ENCODE measurements at places on chromosomes 2 and 18.

GRCh38 chr2:174877751-174878150 is 113.5 kb upstream of the CHRNA1 start:
- DNase-seq: no peak

GRCh38 chr2:79782576-79783452 is 270.0 kb downstream of the CTNNA2 start:
- DNase-seq: no peak

DNA sequence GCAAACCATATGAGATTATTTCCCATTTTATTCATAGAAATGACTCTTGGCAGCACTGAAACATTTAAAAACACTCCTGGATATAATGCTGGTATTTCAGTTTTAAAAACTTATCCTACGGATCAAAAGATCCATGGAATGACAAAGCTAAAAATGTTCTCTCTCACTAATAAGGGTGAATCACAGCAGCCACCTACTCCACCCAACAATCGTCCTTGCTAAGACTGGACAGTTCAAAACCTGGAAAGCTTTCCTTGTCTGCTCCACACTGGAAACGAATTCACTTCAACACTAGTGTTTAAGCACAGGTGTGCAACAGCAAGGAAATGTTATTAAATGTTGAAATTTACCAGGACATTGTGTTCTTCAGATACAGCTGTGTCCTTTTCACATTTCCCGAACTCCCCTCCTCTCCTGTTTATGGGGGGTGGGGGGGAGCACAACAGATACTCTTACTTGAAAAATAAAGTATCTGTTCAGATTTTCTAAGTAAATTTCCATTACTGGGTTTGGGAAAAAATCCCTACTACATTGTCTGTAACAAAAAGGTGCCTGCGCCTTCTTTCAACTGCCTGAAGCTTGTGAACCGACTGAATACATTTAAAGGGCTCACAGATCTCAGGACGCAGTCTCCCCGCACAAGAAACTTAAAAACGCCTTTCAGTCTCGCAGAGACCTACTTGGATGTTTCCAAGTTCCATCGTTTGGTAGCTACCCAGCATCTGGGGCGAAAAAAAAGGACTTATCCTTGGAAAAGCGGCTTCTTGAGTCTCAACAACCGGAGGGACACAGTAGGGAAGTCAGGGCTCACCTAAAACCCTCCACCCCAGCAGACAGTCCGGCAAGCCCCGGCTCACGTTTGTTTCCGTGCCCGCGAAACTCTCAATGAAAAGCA is 1.3 kb downstream of the YWHAQ start:
- no peak for DNase-seq

GRCh38 chr2:240239325-240239724 is 98.9 kb upstream of the OTOS start:
- DNase-seq: no peak

- DNase-seq: no peak
Observed at GRCh38 chr2:221778025-221778424, 205.9 kb upstream of the EPHA4 start.

DNA sequence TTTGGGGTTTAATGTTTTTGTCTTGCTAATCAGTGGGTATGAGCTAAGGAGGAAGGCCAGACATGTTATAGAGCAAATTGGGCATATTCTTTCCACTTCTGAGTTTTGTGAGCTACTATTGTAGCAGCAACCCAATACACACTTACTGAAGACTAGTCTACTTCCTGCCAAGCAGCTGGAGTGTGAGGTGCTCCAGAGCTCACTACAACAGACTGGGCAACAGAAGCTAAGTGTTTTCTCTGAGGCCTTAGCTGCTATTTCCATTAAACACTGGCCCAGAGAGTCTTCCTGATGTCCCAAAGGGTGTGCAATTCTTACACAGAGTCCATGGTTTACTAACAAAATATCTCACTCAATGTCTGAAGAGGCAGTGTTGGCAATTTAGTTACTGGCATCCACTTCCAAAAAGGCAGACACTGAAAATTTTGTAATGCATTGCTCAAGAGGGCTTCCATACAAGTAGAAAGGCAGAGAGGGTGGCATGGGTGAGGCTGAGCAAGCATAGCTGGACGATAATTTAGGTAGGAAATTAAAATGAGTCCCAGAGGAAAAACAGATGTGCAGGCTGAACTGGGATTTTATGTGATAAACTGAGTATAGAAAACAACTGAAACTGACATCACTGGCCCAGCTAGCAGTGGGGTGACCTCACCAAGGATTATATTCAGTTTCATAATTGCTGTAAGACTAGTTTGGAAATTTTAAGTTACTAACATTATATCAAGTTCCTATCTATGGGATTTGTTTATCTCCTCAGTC is 68.6 kb downstream of the ZC3H6 start:
- DNase-seq: no peak

DNA sequence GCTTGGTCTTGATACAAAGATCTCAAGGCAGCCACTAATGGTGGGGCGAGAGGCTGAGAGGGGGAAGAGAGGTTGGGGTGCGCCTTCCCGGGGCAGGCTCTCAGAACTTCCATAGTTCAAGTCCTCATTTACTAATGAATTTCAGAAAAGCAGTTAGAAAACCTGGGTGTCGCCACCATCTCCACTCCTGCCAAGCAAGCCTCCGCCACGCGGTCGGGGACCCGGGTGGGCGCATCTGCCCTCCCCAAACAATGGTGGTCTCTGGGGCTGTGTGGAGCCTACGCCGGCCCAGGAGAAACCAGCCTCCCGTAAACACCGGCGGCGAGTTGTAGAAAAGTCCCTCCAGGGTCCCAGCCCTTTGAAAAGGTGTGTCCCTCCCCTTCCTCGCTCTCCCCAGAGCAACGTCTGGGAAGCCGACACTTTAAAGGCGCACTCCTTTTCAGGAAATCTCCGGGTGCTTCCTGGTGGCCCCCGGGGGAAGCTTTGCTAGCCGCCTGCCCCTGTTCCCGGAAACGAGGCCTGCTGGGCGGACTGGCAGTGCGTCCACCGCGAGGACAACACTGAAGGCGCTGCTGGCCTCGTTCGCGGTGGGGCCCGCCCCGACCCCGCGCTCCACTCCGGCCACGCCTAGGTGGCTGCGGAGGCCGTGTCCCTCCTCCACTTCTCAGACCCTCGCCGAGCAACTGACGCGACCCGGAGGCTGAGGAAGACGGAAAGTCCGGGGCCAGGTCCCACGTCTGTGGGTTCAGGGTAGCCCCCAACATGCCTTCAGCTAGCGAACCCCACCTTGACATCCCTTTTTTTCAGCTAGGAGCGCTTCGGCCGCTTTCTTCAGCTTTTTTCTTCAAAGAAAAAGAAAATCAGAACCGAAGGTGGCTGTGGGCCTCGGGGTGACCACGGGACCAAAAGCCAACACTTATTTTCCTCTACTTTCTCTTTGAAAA is 16.8 kb downstream of the EVX2 start:
- DNase-seq: no peak

DNA sequence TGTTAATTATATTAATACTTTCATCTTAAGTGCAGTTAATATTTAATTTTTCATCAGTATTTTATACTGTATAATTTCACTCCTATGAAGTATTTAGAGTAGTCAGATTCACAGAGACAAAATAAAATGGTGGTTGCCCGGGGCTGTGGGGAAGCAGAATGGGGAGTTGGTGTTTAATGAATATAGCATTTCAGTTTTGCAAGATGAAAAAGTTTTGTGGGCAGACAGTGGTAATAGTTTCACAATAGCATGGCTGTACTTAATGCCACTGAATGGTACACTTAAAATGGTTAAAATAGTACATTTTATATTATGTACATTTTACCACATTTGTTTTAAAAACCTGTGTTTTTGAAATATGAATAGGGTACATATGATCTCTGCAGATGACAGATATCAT is 31.2 kb downstream of the CFAP221 start:
- DNase-seq: no peak

GRCh38 chr2:75142081-75142480 is 57.2 kb downstream of the TACR1 start:
- no peak for DNase-seq

GRCh38 chr2:161418715-161419637 is 2.9 kb downstream of the TBR1 start:
- no peak for DNase-seq

GRCh38 chr2:239693330-239693729 is 292.5 kb upstream of the HDAC4 start:
- no peak for DNase-seq
